Natural killer cell (primary cell): ENCODE measurements at places on chromosomes 3 and 15. TPM values are rescaled to one million over a fixed set of nuclear protein-coding genes. Genes with fewer than 3 reads are reported as not detected.

- H3K27me3 ChIP-seq, result no peaks in the 10 kb centered on the region
- no peak overlapping the region for H3K4me3 ChIP-seq
Observed at GRCh38 chr15:57060799-57061198, 142.4 kb downstream of the TCF12 start.

GRCh38 chr3:17050071-17050470 is 165.3 kb downstream of the PLCL2 start:
- no peaks in the 10 kb centered on the region for H3K4me1 ChIP-seq
- no peak for DNase-seq
- no peaks in the 10 kb centered on the region for H3K27me3 ChIP-seq

- H3K27me3 ChIP-seq, result no peaks in the 10 kb centered on the region
- DNase-seq, result no peak
- no peaks in the 10 kb centered on the region for H3K4me1 ChIP-seq
- H3K36me3 ChIP-seq, result no peaks in the 10 kb centered on the region
- no peak overlapping the region for H3K27ac ChIP-seq
- no peak overlapping the region for H3K4me3 ChIP-seq
Observed at GRCh38 chr15:77688266-77688665, 55.6 kb upstream of the LINGO1 start.

DNA sequence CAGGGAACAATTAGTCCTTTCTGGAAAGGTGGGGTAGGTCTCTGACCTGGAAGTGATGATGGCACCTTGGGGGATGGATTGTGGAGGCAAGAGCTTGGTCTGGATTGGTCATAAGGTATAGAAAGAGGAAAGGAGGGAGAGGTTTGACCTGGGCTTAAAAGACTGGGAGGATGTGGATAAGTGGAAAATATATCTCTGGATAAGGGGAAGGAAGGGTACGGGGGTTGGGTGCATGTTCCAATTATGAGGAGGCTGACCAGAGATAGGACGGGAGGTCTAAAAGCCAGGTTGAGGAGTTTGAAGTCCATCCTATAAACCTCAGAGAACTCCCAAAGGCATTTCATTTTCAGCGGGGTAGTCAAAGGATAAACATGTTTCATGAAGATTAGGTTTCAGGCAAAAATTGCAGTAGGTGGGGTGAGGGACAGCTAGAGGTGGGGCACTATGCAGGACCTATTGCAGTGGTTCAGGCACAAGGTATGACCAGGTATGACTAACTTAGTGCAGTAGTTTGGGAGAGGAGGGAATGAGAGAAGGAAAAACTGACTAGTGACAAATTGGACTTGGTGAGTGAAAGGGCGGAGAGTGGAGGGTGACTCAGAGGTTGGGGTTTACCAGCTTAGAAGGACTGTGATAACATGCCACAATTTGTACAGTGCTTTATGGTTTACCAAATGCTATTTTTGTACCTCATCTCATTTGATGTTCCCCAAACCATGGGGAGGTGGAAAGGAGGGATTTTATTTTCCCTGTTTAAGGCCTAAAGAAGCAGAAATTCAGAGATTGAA is 10.7 kb downstream of the PDE8A start:
- DNase-seq, result no peak
- peaks cover 9% of the 10 kb centered on the region for H3K4me1 ChIP-seq
- no peaks in the 10 kb centered on the region for H3K27me3 ChIP-seq
- no peak overlapping the region for H3K27ac ChIP-seq
- H3K4me3 ChIP-seq, result no peak overlapping the region
- no peaks in the 10 kb centered on the region for H3K36me3 ChIP-seq

RPL35A gene
- total RNA-seq, result 869 TPM

- no peak overlapping the region for H3K4me3 ChIP-seq
- H3K27me3 ChIP-seq, result peaks cover 2% of the 10 kb centered on the region
- no peak overlapping the region for H3K27ac ChIP-seq
- H3K4me1 ChIP-seq, result peaks cover 11% of the 10 kb centered on the region
- H3K36me3 ChIP-seq, result no peaks in the 10 kb centered on the region
- no peak for DNase-seq
Observed at GRCh38 chr15:69415381-69415780, 1.2 kb downstream of the KIF23 start.

SLC22A13 gene
- 0.85 TPM for total RNA-seq

- no peak for DNase-seq
- no peaks in the 10 kb centered on the region for H3K36me3 ChIP-seq
- H3K27ac ChIP-seq, result no peak overlapping the region
- H3K4me3 ChIP-seq, result no peak overlapping the region
Observed at GRCh38 chr3:25044762-25045710, 383.0 kb upstream of the RARB start.

ZNF148 gene
- total RNA-seq, result 61.1 TPM

OR5K2 gene
- not detected for total RNA-seq

DNA sequence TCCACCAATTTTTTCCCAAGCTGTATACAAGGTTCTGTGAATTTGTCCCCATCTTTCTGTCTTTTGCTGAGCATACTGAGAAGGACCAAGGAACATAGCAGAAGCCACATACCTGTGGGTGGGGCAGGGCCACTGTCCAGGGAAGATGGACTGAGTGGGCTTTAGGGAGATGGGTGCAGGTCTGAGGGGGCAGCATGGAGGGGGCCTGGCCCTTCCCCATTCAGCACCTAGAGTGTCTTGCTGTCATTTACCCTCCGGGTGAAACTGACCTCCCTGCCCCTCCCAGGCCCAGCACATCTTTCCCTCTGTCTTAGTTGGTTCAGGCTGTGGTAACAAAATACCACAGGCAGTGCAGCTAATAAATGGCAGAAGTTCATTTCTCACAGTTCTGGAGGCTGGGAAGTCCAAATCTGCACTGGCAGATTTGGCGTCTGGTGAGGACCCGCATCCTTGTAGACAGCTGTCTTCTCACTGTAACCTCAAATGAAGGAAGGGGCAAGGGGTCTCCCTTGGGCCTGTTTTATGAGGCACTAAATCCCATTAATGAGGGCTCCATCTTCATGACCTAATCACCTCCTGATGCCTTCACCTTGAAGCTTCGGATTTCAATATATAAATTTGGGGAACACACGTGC is 180.0 kb upstream of the SMAD3 start:
- no peaks in the 10 kb centered on the region for H3K36me3 ChIP-seq
- H3K4me3 ChIP-seq, result no peak overlapping the region
- no peaks in the 10 kb centered on the region for H3K4me1 ChIP-seq
- H3K27me3 ChIP-seq, result no peaks in the 10 kb centered on the region
- H3K27ac ChIP-seq, result no peak overlapping the region

LRTM1 gene
- not detected for total RNA-seq

DNA sequence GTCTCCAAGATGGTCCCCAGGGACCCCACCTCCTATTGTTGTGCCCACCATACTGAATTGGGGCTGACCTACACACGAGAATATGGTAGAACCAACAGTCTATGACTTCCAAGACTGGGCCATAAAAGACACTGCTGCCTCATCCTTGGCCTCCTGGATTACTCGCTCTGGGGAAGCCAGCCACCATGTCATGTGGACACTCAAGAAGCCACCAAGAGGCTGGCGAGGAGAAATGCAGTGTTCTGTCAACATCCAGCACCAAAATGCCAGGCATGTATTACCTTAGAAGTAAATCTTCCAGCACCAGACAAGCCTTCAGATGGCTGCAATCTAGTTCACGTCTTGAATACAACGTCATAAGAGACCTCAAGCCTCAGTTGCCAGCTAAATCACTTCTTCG is 17.1 kb upstream of the TPM1 start:
- no peaks in the 10 kb centered on the region for H3K36me3 ChIP-seq
- no peaks in the 10 kb centered on the region for H3K4me1 ChIP-seq
- DNase-seq, result no peak

ALDH1L1 gene
- not detected for total RNA-seq

- H3K4me3 ChIP-seq, result no peak overlapping the region
- DNase-seq, result no peak
- no peak overlapping the region for H3K27ac ChIP-seq
- no peaks in the 10 kb centered on the region for H3K4me1 ChIP-seq
- no peaks in the 10 kb centered on the region for H3K27me3 ChIP-seq
Observed at GRCh38 chr3:17278006-17278405, 393.3 kb downstream of the PLCL2 start.

GRCh38 chr3:129014148-129014547 is 13.0 kb downstream of the EFCC1 start:
- peak overlapping the region; percentile 86 for H3K27ac ChIP-seq
- no peaks in the 10 kb centered on the region for H3K27me3 ChIP-seq
- DNase-seq, result no peak
- H3K4me1 ChIP-seq, result peaks cover 38% of the 10 kb centered on the region

DNA sequence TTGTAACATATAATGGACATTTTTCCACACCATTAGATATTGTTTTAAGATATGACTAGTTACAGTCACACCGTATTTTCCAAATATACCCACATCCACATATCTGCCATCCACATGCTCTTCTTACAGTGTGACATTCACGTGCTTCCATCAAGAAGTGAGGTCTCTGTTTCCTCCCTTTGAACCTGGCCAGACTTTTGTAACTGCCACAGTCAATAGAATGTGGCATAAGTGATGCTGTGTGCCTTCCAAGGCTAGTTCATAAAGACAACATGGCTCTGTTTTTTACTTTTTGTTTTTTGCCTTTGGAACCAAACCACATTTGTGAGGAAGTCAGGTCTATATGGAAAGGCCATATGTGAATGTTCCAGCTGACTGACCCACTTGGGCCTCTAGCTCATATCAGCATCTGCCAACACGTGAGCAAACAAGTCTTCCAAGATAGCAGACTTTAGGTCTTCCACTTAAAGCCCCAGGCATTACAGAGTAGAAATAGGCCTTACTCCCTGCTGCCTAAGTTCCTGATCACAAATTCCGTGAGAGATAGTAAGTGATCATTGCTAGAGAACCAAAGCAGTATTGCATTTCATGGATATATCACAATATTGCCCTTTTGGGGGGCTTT is 27.1 kb downstream of the EIF1B start:
- H3K27me3 ChIP-seq, result no peaks in the 10 kb centered on the region
- DNase-seq, result no peak
- no peaks in the 10 kb centered on the region for H3K4me1 ChIP-seq
- no peak overlapping the region for H3K27ac ChIP-seq
- no peaks in the 10 kb centered on the region for H3K36me3 ChIP-seq
- no peak overlapping the region for H3K4me3 ChIP-seq

FBXL2 gene
- total RNA-seq, result not detected

DNA sequence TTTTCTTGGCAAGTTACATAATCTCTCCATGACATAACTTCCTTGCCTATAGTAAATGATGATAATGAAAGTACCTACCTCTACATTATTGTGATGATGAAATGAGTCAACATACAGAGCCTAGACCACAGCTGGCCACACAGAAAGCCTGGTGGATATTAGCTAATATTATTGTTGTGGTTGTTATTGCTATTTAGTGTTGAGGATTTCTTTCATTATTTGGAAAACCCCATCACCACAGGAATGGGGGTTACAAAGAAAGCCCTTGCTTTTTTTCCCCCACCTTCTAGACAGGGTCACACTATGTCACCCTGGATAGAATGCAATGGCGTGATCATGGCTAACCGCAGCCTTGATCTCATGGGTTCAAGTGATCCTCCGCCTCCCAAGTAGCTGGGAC is 125.0 kb downstream of the PDZRN3 start:
- no peak overlapping the region for H3K4me3 ChIP-seq
- H3K27me3 ChIP-seq, result no peaks in the 10 kb centered on the region
- no peak for DNase-seq
- H3K4me1 ChIP-seq, result no peaks in the 10 kb centered on the region

GRCh38 chr3:35871009-35871408 is 231.7 kb downstream of the ARPP21 start:
- no peak overlapping the region for H3K27ac ChIP-seq
- H3K36me3 ChIP-seq, result no peaks in the 10 kb centered on the region
- no peak overlapping the region for H3K4me3 ChIP-seq
- no peaks in the 10 kb centered on the region for H3K27me3 ChIP-seq
- DNase-seq, result no peak

DNA sequence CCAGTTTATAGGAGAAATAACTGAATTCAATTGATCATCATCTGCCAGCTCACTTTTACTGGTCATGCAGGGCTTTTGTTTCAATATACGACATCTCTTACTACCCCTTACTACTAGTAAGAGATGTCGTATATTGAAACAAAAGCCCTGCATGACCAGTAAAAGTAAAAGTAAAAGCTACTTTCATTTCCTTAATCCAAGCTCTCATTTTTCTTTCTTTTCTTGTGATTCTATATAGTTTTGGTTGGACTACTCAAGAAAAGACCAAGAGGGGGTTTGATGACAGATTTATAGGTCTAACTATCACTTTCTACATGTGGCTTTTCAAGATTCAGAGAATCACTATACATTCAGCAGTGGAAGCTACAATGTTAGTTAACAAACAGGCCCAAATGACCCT is 1237.3 kb downstream of the ROBO2 start:
- no peaks in the 10 kb centered on the region for H3K27me3 ChIP-seq
- no peaks in the 10 kb centered on the region for H3K36me3 ChIP-seq
- H3K4me3 ChIP-seq, result no peak overlapping the region

DNA sequence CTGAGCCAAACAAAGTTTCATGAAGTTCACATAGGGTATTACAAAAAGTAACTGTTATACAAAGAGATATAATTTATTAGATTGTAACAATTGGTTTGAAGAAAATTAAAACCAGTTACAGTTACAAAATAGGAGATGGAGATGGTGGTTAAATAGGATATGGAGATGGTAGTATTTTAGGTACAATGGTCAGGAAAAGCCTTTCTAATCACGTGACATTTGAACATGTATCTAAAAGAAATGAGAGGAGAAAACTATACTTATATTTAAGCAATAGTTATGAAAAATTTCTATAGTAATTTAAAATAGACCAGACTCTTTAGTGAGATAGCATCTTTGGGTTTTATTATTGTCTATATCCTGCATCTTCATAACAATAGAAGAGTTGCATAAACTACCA is 312.9 kb downstream of the RBMS3 start:
- no peaks in the 10 kb centered on the region for H3K36me3 ChIP-seq
- DNase-seq, result no peak
- H3K4me3 ChIP-seq, result no peak overlapping the region
- no peak overlapping the region for H3K27ac ChIP-seq

- DNase-seq, result no peak
- no peaks in the 10 kb centered on the region for H3K4me1 ChIP-seq
- no peak overlapping the region for H3K4me3 ChIP-seq
- no peaks in the 10 kb centered on the region for H3K36me3 ChIP-seq
- no peaks in the 10 kb centered on the region for H3K27me3 ChIP-seq
Observed at GRCh38 chr3:171711461-171712170, 98.7 kb downstream of the PLD1 start.

GJD2 gene
- total RNA-seq, result not detected

GRCh38 chr3:183099026-183099837 is at the start of gene MCCC1:
Gene MCCC1, minus strand, starts transcription at chr3:183099496. Its CDS starts 56 bp downstream, at chr3:183099440.
- H3K36me3 ChIP-seq, result no peaks in the 10 kb centered on the region
- H3K4me1 ChIP-seq, result peaks cover 7% of the 10 kb centered on the region
- no peaks in the 10 kb centered on the region for H3K27me3 ChIP-seq
- H3K27ac ChIP-seq, result peak within 1 kb of the TSS; percentile 54
- peak within 1 kb of the TSS; percentile 77 for H3K4me3 ChIP-seq

- no peaks in the 10 kb centered on the region for H3K36me3 ChIP-seq
- no peak overlapping the region for H3K27ac ChIP-seq
- no peak for DNase-seq
- H3K27me3 ChIP-seq, result peaks cover 3% of the 10 kb centered on the region
Observed at GRCh38 chr15:39246523-39246922, 334.4 kb upstream of the THBS1 start.

CELSR3 gene
- total RNA-seq, result 3.4 TPM

- H3K4me3 ChIP-seq, result no peak overlapping the region
- no peaks in the 10 kb centered on the region for H3K4me1 ChIP-seq
Observed at GRCh38 chr3:36615861-36616260, 148.5 kb downstream of the DCLK3 start.

- peaks cover 4% of the 10 kb centered on the region for H3K4me1 ChIP-seq
- no peak for DNase-seq
Observed at GRCh38 chr3:72436863-72437592, 411.2 kb downstream of the SHQ1 start.

GRCh38 chr3:112908252-112908651 is 61.6 kb upstream of the CD200R1L start:
- DNase-seq, result no peak
- peak overlapping the region; percentile 53 for H3K27ac ChIP-seq
- no peaks in the 10 kb centered on the region for H3K4me1 ChIP-seq
- no peak overlapping the region for H3K4me3 ChIP-seq
- no peaks in the 10 kb centered on the region for H3K27me3 ChIP-seq
- no peaks in the 10 kb centered on the region for H3K36me3 ChIP-seq
